HEK293T (cell line): ENCODE measurements at places on chromosomes 11 and 22.

DNA sequence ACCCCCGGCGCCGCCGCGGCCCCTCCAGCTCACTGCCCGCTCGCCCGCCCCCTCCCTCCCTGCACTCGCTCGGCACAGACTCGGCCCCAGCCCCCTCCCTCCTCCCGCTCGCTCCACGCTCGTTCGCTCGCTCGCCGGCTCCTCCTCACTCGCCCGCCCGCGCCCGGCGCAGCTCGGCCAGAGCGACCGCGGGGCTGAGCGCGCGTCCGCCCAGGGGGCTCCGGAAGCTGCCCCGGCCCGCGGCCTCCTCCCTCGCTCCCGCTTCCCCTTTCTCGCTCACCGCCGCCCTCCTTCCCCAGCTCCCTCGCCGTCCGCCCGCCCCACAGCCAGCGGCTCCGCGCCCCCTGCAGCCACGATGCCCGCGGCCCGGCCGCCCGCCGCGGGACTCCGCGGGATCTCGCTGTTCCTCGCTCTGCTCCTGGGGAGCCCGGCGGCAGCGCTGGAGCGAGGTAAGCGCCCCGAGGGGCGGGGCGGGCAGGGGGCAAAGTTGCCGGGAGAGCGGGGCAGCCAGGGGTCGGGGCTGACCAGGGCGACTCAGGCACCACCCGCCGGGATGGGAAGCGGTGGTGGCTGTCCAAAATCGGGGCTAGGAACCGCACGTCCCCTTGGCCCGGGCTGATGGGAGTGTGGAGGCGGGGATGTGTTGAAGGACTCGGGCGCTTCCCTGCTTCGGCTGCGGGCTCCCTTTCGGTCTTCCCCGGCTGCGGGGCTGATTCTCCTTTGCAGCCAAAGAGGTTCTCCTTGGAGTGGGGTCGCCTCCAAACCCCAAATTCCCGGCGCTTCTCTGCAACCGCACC lies at the start of gene SEZ6L:
TSS of gene SEZ6L (plus strand) at position 148 of the 797 bp plus-strand sequence. CDS start at position 356, 208 bp downstream.
- DNase-seq, result peak; percentile 51

- no peak for DNase-seq
Observed at GRCh38 chr11:84686716-84687115, 940.4 kb downstream of the DLG2 start.

DNA sequence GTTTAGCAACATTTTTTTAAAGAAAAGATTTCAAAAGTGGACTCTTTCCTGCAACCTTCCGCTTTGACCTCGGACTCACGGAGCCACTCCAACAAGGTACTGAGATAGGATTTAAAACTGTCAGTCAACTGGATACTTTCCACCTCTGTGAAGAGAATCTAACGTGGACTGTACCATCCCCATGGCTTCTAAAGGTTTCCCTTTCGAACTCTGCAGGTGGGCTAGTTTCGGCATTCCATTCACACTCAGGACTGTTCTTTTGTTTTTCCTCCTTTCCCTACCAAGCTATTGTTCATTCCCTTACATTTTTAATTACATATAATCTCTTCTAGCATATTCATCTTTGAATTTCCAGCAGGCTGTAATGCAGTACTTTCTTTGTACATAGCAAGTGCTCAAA lies 88.5 kb upstream of the AKIP1 start:
- no peak for DNase-seq

DNA sequence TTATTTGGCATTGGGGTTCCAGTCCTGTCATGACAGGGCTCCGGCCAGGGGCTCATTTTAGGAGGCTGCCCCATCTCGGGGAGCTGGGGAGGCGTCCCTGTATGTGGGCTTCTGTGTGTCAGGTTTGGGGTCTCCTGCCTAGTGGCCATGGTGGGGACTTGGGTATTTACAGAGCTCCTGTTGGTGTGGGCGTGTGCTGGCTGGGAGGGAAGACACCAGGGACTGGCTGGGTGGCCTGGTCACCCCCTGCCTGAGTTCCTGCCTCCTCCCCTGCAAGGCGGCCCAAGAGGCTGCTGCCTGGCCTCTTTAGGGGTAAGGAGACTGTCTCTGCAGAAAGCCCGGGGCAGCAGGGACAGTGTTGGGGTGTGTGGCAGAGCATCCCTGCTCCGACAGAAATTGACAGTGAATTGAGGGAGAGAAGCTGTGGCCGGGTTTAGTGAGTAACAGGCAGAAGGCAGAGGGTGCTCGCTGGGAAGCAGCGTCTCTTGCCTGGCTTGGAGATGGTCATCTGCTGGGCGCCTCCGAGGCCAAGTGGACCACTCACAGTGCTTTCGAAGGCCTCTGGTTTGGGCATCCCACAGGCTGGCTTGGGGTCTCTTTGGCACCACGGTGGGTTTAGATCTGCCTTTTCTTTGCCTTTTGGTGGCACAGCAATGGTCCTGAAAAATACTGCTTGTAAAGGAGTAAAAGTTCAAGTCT lies 40.3 kb upstream of the GRAMD4 start:
- DNase-seq, result no peak

GRCh38 chr11:1652026-1652425 lies 22.5 kb downstream of the KRTAP5-5 start:
- DNase-seq, result no peak

GRCh38 chr11:128551611-128552335 lies 35.6 kb downstream of the ETS1 start:
- no peak for DNase-seq
